ENCODE measurements at places on chromosomes 16 and 17.

GRCh38 chr17:2710071-2710802 lies 1.3 kb downstream of the CLUH start:
- no peak for DNase-seq

- no peak for DNase-seq
Observed at GRCh38 chr17:68457168-68457538, at the start of gene WIPI1. Gene WIPI1, minus strand, starts transcription at chr17:68457496. Its CDS starts 75 bp downstream, at chr17:68457421.

GRCh38 chr17:15039366-15039765 lies 225.8 kb downstream of the PMP22 start:
- DNase-seq = no peak

- DNase-seq = no peak
Observed at GRCh38 chr16:86751076-86752030, 173.0 kb downstream of the FOXL1 start.

DNA sequence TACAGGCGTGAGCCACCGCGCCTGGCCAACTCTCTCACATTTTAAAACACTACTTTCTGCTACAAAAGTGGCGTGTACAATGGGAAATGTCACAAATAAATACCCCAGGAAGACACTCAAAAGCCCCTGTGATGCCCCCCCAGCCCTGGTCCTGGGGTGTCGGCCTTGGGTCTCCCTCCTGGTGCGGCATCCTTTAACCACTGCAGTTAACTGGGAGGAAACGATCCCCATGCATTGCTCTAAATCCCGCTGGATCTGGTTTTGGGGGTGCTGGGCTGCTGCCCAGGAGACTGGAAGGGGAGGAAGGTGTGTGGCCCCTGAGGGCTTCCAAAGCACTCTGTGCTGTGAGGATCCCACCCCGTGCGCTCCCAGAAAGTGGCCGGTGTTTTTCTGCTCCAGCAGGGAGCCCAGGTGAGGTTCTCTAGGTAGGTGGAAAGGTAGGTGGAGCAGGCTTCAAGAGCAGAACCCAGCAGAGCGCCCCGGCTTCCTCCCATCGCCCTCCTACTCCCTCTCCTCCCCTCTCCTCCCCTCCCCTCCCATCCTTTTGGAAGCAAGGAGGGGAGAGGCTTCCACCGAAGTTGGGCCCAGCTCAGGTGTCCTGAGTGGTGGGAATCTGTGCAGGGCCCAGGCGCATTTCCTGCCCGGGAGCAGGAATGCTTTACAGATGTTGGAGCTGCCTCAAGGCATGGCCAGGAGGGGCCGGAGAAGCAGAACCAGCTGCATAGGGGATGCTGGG lies 363.3 kb downstream of the SEC14L1 start:
- DNase-seq = no peak

DNA sequence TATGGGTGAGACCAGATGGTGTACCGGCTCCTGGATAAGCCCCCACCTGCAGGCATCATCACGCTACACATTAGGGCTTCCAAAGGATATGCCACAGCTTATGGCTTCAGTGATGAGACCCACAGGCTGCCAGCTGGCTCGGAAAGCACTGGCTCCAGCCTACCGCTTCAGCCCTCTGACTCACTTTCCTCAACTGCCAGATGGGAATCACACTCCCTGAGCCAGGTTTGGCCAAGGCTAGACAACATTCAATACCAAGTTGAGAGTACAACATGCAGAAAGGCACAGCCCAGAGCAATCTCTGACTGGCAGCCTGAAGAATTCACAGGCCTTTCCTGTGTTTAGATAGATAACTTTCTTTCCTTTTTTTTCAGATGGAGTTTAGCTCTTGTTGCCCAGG lies 10.3 kb downstream of the CENPV start:
- DNase-seq = no peak

- DNase-seq = no peak
Observed at GRCh38 chr17:28818819-28819221, 23.8 kb downstream of the FAM222B start.

- no peak for DNase-seq
Observed at GRCh38 chr17:80565343-80566053, 20.9 kb downstream of the RPTOR start.

DNA sequence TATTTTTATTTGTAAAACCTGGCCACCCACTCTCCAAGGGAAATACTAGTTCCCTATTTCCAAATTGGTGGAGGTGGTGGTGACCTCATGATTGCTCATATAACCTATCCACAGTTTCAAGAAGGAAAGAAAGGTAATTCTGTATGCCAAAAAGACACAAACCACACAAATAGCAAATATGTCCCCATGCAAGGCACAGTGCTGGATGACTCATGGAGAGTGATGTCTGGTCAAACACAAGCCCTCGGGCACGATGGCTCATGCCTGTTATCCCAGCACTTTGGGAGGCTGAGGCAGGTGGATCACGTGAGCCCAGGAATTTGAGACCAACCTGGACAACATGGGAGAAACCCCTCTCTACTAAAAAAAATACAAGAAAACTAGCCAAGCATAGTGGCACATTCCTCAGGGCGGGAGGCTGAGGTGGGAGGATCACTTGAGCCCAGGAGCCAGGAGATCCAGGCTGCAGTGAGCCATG lies 64.2 kb downstream of the GNA13 start:
- DNase-seq = no peak

- no peak for DNase-seq
Observed at GRCh38 chr16:72783716-72784318, 264.1 kb downstream of the ZFHX3 start.

GRCh38 chr17:72158895-72159885 lies 38.4 kb downstream of the SOX9 start:
- DNase-seq = no peak

- no peak for DNase-seq
Observed at GRCh38 chr16:61897657-61898056, 138.6 kb downstream of the CDH8 start.

DNA sequence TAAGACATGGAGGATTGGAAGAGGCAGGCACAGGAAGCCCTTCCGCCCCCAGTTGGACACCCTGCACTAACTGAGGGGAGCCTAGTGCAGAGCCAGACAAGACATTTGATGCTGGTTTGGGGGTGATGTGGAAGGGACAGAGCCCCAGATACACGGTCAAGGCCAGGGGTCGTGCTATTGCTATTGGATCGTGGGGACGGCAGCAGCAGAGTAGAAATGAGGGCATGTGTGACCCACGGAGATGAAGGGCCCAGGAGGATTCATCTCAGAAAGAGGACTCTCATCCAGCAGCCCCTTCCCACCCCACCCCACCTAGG lies 2.0 kb upstream of the VAMP2 start:
- no peak for DNase-seq

DNA sequence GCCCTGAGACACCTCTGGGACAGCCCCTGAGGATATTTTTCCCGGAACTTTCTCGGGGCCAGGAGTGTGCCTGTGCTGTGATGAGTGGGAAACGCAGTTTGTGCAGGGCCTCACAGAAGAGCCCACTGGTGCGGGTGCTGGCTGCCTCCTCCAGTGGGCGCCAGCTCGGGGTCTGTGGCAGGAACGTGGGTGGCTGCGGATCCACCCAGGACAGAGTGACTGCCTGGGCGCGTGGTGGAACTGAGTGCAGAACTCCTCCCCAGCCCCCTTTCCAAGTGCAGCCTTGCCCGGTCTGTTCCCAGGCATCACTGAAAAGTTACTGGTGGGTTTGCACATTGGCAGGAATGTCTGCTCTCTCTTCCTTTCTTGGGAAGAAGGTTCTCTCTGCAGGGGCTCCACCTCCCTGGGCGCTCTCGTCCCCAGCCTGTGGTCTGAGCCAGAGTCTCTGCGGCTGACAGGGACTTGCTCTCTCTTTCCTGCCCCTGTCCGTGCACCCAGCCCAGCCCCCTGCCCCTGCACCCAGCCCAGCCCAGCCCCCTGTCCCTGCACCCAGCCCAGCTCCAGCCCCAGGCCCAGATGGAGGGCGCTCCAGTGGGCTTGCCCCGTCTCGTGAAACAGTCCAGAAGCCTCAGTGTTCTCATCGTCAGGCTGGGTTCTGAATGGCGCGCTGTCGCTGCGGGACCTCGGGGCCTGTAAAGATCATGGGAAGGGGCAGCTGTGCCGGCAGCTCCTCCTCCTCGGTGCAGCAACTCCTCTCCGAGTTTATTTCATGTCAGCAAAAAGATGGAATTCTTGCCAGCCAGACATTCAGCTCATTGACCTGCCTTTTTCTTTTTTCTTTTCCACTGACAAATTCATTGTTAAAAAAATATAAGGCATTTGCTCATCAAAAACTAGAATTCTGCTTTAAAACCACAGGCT lies 117.5 kb downstream of the BANP start:
- no peak for DNase-seq

GRCh38 chr17:58231641-58232040 lies 6.7 kb upstream of the LPO start:
- DNase-seq = no peak

DNA sequence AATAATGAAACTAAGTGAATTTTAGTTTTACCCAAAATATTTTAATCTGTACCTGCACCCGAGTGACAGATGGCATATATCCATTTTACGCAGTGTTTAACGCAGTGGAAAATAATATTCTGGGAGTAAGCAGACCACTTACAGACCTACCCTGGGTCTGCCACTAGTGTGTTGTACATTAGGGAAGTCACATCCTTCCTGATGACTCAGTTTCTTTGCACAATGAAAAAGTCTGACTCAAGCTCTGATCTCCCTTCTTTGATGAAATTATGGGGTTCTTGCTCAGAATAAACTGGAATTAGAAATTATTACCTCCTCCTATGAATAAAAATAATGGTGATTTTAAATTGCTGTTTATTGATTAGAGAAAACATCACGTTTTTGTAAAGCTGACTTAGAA lies 123.2 kb upstream of the AXIN2 start:
- DNase-seq = no peak

DNA sequence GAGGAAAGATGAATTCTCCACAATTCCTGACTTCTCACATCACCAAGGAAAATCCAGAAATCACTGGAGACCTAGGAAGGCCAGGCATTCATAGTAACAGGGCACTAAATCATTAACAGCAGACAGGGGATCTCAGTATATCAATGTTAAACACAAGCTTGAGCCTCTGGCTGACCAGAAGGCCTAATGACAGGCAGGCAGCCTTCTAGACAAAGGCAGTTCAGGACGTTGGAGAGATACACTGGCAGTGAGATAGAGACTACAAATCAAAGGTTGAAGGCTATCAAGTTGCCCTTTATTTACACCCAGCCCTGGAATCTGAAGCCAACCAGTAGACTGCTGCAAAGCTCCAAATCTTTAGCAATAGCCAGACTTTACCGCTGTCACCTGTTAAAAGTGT lies 422.8 kb upstream of the CCL2 start:
- no peak for DNase-seq

- DNase-seq = no peak
Observed at GRCh38 chr17:49588726-49589576, 13.3 kb downstream of the NXPH3 start.
